ENCODE measurements at places on chromosomes 16 and 17.

DNA sequence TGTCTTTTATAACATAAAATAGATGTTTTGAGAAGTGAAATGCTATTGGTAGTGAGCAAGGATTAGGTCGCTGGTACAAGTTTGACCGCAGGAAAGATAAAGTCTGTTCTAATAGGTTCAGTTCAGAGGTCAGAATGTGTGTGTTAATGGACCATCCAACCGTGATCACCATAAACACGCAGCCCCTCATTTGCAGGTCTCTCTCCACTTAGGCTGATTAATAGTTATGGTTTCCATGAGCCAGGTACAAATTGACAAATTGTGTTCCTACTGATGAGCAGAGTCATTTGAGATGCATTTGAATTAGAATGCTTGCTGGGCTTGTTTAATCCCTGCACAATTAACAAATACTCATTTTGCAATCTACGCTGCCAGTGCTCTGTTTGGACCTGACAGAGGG is 318.1 kb upstream of the GOT2 start:
- no peak for DNase-seq

GRCh38 chr17:4673986-4674684 is 29.8 kb downstream of the PELP1 start:
- no peak for DNase-seq

DNA sequence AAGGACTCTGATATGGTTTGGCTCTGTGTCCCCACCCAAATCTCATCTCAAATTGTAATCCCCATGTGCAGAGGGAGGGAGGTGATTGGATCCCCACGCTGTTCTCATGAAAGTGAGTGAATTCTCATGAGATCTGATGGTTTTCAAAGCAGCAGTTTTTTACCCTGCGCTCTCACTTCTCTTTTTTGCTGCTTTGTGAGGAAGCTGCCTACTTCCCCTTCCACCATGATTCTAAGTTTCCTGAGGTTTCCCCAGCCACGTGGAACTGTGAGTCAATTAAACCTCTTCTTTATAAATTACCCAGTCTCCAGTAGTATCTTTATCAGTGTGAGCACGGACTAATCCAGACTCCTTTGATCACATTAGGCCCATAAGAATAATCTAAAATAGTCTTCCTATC is 719.7 kb upstream of the CDH8 start:
- no peak for DNase-seq

DNA sequence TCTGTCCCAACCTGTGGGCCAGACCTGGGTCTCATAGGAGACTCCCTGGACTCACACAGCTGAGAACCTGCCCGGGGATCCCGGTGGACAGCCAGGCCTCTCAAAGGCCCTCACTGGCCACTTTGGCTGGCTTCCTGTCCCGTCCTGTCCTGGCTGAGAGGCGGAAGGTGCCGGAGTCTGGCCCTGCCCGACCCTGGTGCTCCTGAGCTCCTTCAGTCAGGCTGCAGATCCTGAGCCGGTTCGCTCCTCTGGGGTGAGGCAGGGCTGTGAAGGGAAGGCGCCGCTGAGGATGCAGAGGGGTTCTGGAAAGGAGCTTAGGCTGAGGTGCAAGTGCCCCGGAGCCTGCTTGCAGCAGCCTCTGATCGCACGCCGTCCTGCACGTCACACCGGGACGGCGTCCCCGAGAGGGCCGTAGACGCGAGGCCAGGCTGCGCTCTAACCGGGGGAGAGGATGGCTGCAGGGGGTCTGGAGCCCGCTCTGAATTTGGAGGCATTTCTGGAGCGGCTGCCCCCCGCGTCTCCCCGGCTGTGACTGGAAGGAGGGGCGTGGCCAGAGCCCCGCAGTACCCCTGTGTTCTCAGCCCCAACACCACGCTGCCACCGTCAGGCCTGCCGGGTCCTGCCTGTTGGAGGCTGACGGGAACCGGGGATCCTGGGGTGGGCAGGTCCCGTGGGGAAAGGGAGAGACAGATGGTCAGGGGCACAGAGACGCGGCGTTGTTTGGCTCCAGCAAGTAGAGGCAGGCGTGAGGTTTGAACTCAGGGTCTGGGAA is 4.1 kb downstream of the HGS start:
- DNase-seq, result no peak

GRCh38 chr16:84699147-84699711 is 571 bp upstream of the USP10 start:
- peak; percentile 55 for DNase-seq

- no peak for DNase-seq
Measured at GRCh38 chr17:48031966-48032365, 5.6 kb downstream of the COPZ2 start.

- no peak for DNase-seq
Measured at GRCh38 chr17:34692920-34693319, 113.5 kb downstream of the TMEM132E start.

GRCh38 chr17:73391331-73392265 is 79.8 kb upstream of the CDC42EP4 start:
- no peak for DNase-seq

Measured in erythroblast (primary cell).